ENCODE measurements at places on chromosomes 4 and X.
A peak's percentile ranks its signal among the peaks of the same experiment; 100 is the strongest.

GRCh38 chrX:38612281-38612680 lies 50.9 kb downstream of the TSPAN7 start:
- DNase-seq: no peak

- DNase-seq: no peak
These were observed 217.5 kb downstream of the VEGFC start for GRCh38 chr4:176575141-176575730.

GRCh38 chrX:22206781-22207180 lies 65.9 kb upstream of the CBLL2 start:
- DNase-seq: no peak

DNA sequence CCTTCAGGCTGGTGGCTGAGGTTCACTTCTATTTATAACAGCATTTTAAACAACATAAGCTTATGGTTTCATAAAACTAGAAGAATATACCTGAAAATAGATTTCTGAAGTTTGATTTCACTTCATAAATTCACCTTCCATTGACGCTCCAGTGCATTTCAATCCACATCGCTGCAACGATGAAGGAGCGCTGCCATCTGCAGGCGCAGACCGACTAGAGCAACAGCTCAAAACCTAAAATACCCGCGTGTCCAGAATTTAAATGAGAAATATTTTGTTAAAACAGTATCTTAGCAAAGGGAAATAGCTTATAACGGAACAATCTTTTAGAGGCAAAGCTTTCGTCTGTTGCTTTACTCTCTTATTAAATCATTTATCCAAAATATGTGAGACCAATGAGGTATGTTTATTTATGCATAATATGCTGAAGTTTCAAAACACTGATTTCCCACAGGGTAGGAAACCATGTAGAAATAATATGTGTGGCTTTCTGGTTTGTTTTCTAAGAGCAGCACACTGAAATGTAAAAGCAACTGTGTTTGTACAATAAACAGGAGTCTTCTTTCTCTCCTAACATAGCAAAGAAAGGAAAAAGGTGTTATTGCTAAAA lies 816.4 kb upstream of the FRG1 start:
- DNase-seq: no peak

GRCh38 chrX:110045421-110045820 lies 42.5 kb downstream of the TMEM164 start:
- DNase-seq: no peak

DNA sequence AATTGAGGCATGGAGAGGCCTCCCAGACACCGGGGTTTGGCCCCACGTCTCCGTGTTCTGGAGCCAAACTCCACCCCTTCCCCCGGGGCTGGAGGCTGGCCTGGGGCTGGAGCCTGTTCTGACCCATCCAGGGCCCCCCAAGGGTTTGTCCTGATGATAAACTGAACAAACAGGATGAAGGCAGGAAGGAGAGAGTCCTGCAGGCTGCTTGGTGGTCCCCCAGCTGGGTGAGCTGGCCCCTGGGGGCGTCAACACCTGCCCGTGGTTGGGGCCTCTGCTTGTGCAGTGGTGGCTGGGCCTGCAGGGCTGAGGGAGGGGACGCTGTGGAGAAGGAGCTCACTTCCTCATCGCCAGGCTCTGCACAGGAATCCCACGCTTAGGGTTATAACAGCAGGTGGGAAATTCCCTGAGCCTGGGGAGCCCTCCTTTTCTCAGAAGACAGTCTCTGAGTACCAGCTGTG lies 2.3 kb downstream of the SH3TC1 start:
- DNase-seq: no peak

DNA sequence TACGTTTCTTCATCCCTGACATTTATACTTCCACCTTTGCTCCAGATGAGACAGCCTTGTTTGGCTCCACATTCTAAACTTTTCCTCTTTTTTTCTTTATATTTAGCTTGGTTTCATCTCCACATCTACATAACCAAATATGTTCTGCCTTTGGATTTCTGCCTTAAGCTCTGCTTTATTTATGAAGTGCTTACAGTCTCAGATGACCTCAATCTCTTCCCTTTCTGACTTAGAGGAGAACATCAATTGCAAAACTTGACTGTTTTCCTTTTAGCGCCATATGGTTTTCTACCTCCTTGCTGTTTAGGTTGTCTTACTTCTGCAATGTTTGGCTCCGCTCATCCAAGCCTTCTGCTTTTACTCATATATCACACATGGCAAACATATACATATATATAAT lies 7.5 kb downstream of the ASB5 start:
- no peak for DNase-seq

DNA sequence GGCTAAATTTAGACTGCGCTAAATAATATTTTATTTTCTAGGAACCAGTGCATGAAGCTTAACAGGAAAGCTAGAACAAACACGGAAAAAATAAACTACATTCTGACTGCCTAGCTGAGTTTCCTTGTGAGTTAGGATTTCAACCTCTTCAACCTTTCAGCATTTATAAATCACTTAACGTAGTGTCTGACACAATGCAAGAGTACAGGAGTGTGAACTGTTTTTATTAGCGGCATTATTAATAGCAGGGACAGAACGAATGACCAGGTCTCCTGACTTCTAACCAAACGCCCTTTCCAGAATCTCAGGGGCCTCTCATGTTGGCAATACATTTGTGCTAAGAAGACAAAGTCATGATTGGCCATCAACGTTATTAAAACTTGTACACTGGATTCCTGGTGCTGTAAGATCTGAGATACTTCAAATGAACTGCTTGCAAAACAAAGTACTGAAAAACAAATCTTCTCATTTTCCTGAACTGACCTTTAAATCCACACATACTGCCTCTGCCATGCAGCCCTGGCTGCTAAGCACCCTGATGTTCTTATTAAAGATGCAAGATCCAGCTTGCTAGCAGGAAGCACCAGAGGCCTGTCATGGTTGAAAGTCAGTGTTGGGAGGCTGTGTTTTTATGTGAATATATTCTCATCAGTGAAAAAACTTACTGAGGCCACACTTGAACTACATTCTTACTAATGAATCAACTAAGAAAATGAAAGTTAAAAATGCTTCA lies 380.4 kb upstream of the CPEB2 start:
- no peak for DNase-seq

DNA sequence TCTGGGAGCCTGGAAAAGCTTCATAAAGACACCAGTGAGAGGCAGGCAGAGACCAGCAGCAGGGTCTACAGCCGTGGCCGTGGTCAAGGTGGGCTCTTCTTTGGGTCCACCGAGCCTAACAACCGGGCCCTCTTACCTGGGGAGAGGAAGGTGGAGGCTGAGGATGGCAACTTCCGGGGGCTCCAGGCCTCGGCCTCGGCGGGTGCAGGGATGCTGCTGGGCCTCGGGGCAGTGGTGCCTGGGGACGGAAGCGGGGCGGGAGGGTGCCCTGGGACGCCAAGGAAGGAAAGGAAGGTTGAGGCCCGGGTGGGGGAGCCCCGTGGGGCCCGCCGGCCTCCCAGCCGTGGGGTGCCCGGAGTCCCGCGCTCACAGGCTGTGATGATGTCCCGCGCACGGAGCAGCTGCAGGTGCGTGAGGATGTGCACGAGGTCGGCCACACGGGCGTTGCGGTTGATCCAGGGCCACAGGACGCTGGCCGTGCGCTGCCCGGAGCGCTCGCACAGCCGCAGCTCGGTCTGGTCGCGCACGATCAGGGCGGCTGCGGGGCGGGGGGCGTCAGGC lies 561 bp downstream of the IRAK1 start:
- no peak for DNase-seq

- no peak for DNase-seq
These were observed 50.8 kb downstream of the PRPS1 start for GRCh38 chrX:107678957-107679740.

DNA sequence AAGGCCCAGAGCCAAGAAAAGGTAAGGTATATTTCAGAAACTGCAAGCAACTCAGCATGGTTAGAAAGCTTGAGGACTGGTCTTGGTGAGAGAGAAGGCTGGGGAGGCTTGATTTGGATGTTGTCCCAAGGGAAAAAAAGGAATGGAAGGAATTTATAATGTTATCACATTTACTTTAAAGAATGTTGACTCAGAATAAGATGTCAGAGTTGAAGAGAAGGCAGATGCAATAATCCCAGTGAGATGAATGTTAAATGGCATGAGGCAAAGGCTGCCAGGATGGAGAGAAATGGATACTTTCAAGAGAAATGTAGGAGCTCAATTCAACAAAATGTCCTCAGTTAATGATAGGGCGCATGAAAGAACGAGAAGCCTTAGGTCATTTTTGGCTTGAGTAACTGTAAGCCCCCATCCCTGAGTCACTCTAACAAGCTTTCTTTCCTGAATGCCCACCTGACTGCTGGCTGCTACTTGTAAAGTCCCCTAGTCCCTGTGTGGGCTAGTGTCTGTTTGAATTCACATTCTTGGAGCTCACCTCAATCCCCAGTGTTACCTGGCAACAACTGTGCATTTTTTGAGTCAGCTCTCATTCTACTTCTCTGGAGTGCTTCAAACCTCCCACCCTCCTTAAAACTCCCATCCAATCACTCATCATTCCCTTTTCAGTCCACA lies 103.0 kb upstream of the TAPT1 start:
- no peak for DNase-seq

GRCh38 chr4:86233681-86234080 lies 126.2 kb downstream of the MAPK10 start:
- DNase-seq: no peak

DNA sequence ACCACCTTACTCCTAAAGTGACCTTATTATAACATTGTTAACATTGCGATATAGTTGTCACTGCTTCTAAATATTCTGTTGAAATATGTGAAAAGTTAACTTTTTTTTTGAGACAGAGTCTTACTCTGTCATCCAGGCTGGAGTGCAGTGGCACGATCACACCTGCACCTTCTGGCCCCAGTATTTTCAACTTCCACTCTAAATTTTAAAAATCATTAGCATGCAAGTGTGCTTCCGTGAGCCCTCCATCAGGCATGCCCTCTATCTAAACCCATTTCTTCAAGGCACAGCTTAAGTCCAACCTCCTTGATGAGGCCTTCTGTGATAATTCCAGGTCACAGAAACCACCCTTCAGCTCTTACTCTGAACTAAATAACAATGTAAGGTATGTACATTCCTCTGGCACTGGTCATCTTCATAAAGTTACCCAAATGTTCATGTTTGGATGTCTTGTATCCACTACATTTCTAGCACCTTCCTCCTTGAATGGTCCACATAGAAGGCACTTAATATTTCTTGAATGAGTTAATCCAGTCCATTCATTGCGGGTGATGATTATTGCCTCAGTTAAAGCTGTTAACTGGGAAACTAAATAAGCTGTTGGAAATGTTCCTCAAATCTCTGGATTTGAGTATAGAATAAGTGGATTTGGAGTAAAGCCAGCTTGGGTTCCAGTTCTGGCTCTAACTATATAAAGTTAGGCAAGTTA lies 38.6 kb upstream of the TMEM131L start:
- no peak for DNase-seq

GRCh38 chr4:113316879-113317278 lies 267.4 kb downstream of the ANK2 start:
- no peak for DNase-seq

DNA sequence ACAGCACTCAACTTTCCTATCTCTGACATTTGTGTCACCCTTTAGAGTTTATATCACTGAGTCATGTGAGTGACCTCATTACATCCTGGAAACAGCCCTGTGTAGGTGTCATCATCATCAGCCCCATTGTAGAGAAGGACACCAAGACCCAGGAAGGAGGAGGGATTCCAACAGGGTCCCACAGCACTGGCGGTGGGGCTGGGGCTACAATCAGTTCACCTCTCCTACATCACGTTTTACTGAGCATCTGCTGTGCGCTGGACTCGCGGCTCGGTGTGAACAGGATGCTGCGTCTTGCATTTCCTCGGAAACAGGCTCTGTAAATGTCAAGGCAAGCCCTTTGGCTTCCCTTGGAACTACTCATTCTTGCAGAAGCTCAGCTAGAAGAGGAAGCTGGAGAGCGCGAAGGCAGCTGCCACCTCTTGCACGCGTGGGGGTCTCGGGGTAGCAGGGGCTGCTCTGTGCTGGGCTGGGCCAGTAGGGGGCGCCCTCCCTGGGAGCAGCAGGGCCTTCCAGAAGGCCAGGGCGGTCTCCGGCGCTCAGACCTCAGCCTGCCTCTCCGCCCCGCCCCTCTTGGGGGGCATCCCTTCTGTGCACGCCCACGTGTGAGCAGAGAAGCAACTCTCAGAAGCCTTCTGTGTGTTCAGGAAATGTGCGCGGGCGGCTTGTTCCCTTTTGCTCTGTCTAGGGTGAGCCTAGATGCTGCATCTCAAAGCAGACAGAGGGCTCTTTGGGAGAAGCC lies 29.0 kb downstream of the REELD1 start:
- DNase-seq: peak; percentile 42

DNA sequence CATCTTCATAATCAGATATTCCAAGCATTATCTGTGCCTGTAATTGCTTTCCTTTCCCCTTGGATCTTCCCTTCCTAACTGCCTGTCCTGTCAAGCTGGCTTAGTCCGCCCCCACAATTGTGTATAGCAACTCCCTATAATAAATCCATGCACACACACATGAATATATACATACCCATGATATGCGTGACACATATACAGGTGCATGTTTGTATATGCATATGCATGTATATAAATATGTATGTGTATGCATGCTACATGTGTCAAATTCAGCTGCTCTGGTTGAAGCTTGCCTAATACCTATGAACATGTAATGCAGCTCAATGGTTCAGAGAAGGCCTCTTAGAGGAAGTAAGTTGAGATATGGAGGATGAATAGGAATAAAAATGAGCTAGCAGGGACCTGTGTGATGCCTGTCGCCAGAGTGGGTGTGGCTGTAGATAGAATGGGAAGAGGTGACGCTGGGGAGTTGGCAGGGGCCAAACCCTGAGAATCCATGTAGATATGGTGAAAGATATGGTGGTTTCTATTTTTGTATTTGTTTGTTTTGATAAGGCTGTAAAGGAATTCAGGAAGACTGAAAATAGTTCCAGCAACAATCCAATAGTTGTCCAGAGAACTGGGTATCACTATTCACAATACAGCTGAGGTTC lies 595.0 kb upstream of the BOD1L1 start:
- no peak for DNase-seq

GRCh38 chr4:184613405-184613804 lies 35.8 kb downstream of the CASP3 start:
- DNase-seq: no peak

DNA sequence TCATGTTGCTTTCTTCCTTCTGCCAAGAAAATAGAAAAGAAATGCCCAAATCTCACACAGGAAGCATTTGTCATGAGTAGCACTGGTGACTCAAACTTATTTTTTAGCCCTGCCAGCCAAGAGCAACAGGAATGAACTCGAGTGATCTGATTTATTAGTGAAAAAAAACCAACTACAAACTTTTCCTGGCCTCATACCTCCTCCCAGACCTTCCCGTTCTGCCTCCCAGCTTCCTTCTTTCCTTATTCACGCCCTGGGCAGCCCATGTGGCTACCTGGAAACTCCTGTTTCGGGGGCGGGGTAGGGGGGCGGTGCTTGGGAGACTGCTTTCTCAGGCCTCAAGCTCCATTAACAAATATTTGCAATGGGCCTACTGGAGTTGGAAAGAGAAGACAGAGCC lies 178.5 kb downstream of the NHS start:
- no peak for DNase-seq

- no peak for DNase-seq
These were observed 1710.3 kb upstream of the PCDH7 start for GRCh38 chr4:29009908-29010307.

DNA sequence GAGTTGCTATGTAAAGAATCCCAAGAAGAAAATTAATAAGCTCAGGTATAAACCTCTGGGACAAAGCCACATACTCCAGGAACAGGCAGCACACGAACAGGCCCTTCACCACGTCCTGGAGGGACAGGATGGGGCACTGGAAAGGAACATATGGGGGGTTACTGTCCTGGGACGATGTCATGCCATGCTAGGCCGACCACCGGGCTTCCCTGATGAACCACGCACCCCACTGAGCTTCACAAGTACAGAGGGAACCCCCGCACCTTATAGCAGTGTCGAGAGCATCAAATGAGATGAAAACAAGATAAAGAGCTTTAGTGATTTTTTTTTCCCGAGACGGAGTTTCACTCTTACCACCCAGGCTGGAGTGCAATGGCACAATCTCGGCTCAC lies 19.1 kb downstream of the NOP14 start:
- DNase-seq: no peak
